ENCODE measurements at places on chromosomes 5 and 9.

GRCh38 chr9:95584176-95584575 lies 67.4 kb upstream of the PTCH1 start:
- DNase-seq: no peak

DNA sequence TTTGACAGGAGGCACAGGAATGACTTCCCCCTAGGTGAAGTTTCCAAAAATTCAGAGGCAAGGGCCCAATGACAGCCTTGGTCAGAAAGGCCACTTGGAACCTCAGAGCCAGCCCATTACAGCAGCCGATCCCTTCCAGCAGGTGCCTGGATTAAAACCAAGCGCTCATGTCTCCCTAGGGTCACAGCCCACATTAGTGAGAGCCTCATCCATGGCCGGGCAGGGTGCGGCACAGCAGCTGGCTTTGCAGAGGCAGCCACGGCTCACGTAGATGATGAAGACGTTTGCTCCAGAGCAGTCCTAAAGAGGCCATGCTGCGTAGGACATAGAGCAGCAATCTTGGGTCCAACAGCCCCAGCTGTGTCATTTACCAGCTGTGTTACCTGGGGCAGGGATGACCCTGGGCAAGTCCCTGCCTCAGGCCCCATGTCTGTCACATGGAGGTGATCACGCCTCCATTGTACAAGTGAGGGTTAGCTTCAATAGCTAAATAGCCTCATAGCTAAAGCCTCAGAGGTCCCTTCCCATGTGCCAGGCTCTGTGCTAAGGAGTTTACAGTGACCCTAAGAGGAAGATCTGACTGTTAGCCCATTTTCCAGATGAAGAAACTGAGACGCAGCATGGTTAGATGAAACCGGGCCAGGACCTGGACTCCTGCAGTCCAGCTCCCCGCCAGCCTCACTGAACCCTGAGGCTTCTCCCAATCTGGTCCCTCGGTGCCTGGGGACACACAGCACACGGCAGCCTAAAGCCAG lies 39.2 kb downstream of the NEK6 start:
- DNase-seq: no peak

GRCh38 chr9:130172161-130172857 lies at the start of gene NCS1:
Gene NCS1 (plus strand): TSS chr9:130172404. CDS start chr9:130172664, 260 bp downstream.
- DNase-seq: peak; percentile 62

DNA sequence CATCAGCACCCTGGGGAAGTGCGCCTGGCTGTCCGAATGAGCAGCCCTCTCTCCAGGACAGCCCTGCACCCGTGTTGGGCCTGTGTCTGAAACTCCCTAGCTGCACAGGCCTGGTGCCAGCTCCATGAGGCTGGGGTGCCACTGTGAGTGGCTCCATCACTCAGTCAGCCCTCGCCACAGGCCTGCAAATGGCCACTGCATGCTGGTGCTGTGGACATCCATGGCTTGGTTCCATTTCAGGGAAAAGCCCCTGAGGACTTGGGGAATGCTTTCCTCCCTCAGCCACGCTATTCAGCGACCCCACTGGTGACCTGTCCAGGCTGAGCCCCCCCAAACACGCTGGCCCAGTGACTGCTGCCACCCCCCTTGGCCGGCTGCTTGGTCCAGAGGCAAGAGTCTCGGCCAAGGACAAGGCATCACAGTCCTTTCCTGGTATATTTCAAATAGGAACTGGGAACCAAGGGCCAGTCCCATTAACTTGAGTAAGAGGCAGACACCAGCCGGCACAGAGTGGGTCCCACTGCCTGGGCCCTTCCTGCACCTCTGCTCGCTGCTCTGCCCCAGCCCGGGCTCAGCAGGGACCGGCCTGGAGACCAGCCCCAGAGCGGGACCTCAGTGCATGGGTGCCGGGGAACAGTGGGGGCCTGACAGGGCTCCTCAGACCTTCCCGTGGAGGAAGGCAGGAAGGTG lies 181.3 kb downstream of the AUH start:
- DNase-seq: no peak

GRCh38 chr5:125834438-125835115 lies 588.6 kb upstream of the GRAMD2B start:
- no peak for DNase-seq

DNA sequence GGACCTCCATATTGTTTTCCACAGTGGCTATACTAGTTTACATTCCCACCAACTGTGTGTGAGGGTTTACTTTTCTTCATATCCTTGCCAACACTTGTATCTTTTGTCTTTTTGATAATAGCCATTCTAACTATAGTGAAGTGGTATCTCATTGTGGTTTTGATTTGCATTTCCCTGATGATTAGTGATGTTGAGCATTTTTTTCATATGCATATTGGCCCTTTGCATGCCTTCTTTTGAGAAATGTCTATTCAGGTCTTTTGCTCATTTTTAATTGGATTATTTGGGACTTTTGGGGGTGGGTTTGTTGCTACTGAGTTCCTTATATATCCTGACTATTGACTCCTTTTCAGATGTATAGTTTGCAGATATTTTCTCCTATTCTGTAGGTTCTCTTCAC lies 44.4 kb downstream of the FEM1C start:
- no peak for DNase-seq

DNA sequence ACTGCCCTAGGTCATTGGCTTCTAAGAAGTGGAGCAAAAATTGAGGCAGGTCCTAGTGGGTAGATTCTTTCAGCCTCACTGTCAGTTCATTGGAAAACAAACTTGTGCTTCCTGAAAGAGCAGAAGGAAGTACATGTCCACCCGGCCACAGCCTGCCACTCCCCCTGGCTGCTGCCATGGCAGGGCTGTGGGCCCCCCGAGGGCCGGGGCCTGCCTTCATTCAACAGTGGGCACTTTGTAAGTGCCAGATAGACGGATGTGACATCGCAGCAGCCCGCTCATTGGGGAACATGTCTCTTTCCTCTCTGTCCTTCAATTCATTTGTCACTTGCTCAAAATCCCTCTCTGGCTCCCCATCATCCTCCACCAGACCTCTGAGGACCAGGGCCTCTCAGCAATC lies 20.6 kb upstream of the NEURL1B start:
- no peak for DNase-seq

DNA sequence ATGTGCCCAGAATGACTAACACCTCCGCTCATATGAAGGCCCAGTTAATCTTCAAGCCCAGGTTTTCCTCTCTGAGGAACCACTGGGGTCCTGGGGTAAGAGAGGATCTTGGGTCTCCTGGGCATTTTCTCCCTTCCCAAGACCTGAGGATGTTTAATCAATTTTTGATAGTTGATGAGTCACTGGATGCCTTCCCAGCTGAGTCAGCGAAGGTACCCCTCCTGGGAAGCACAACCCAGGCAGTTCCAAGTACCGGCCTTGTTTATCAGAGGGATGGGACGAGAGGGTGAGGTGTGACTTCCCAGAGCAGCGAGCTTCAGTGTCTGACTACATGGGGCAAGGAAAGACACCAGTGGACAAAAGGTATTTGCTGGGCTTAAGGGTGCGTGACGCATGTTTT lies 119.6 kb upstream of the IL12B start:
- no peak for DNase-seq

- no peak for DNase-seq
Measured at GRCh38 chr5:136538534-136538933, 173.2 kb upstream of the TRPC7 start.

DNA sequence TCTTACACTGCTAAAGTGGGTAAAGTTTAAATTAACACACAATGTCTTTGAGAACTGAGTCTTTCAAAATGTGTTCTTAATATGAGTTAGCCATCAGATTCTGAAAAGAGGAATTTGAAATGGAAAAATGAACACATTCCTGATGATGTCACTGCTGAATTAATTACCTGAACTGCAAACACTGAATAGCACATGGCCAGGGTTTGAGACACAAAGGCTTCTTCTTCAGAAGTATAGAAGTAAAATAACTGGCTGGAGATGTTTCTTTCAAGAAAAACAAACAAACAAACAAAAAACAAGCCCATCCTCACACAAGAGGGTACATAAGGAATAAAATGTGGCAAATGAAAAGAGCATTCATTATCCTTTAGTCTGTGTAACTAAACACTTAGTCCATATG lies 7.1 kb downstream of the GLIS3 start:
- DNase-seq: no peak

DNA sequence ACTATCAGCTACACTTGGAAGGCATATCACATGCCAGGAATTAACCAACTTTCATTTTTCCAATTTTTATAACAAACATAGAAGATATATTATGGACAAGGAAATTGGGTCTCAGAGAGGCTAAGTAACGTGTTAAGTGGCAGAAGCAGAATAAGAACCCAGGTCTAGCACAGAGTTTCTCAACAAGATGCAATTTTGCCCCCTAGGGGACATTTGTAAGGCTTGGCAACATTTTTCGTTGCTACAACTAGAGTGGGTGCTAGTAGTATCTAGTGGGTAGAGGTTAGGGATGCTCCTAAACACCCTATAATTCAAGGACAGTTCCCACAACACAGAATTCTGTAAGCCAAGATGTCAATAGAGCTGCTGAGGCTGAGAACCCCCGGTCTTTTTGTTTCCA lies 180.6 kb downstream of the SNCAIP start:
- DNase-seq: no peak

- DNase-seq: no peak
Measured at GRCh38 chr5:39116344-39117170, 42.4 kb upstream of the RICTOR start.

DNA sequence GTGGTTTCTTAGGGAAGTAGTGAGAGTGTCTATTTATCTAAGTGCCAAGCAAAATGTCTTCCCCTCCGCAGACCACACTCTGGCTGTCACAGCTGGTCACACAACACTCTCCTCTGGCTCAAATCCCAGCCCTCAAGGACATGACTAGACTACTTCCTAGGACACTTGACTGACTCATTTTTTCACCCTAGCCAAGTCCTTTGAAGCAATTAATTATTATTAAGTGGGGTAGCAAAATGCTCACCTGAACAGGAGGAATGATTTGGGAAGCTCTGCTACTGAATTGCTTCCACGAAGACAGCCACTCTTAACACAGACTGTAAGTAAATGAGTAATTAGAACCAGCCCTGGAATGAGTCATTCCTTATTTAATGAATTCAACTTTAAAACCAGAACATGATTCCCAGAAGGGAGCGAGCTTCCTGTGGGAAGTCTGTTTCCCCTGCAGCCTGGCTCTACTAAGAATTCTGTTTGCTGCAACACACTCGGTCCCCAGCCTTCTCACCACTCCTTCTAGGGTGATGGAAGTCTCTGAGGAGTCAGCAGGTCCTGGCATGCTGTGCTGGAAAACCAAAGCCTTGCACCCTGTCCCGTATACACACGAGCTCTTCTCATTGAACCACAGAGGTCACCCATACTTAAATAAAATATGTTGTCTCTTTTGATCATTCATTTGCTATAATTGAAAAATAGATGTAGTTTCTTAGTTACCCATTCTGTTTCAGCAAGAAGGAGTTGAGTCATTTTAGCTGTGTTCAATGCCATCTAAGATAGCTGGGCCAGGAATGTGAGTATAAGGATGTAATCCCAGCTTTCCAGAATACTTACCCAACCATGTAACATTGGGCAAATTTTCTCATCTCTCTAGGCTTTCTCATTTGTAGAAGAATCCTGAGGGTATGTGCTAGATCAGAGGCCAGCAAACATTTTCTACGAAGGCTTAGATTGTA lies 218.6 kb upstream of the RASEF start:
- no peak for DNase-seq

DNA sequence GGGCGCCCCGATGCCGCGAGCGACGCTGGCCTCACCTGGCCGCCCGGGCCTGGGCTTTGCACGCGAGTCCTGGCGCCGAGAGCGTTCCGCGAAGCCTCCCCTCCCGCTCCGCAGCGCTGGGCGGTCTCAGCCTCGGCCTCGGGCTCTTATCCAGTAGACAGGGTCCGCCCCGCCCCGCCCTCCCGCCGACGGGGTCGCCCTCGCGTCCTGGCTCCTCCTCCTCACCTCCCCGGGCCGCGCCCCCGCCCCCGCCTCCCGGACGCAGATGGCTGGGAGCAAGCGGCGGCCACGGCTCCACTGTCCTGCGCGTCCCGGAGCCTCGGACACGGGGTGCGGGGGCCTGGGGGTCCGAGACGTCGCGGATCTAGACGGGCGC lies at the start of gene SLC6A3:
TSS of gene SLC6A3 (minus strand) at position 128 of the 376 bp plus-strand sequence. CDS start 2,243 bp downstream, outside the sequence.
- peak; percentile 17 for DNase-seq
